ENCODE measurements at places on chromosomes 5 and 9. TPM values are rescaled to one million over a fixed set of nuclear protein-coding genes. Genes with fewer than 3 reads are reported as not detected.
A peak's percentile ranks its signal among the peaks of the same experiment; 100 is the strongest.

DNA sequence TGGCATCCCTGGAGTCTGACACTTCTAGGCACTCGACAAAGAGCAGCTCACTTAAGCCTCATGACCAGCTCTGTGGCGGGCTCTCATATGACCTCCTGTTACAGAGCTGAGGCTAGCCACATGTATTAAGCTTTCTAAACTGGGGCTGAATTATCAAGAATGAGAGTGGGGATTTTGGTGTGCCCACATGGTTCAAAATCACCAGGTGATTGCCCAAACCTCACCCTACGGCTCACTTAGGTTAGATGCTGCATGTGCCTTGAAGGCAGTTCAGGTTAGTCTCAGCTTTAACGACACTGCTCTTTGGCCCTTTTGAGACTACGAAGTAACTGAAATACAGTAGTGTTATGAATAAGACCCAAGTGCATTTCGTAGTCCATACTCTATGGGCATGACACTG lies 39.4 kb upstream of the SMIM32 start:
- DNase-seq = no peak

GRCh38 chr9:113578882-113579282 lies 115.4 kb downstream of the RGS3 start:
- DNase-seq = no peak

Gene GAS1
- total RNA-seq = not detected

DNA sequence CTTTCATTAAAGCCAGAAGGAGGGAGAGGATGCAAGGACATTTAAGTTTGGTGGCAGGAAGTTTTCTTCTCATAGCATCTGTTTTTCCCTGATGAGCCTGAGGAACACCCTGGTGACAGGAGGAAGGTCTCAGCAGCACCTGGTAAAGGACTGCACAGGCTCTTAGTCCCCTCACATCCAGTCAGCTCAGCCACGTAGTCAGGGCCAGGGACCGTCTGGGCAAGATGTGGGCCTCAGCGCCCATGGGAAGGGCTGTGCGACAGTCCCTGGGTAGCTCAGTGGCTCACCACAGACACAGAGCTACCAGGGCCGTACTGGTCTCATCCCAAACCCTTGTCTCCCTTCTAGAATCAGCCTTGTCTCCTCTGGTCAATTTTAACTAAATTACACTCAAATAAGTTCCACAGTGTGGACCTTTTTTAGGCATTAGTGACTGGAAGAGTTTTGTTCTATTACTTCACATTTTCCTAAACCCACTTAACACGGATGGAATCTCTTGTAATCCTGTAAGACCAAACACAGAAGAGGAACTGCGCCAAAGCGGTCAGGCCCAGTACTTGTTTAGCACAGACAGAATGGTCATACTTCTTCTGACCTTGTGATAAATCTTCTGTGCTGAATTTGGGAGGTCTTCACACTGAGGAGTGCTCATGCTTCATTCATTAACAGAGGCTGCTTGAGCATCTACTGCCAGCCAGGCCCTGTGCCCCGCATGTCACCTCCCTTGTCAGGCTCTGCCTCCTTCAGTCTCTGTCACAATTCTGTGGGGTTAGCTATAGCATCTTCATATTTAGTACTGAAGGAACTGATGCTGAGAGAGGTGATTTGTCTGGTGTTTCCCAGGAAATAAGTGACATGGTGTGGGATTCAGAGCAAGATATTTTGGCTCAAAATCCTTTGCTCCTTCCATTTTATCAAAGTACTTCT lies 91.4 kb downstream of the ANGPTL2 start:
- DNase-seq = no peak

DNA sequence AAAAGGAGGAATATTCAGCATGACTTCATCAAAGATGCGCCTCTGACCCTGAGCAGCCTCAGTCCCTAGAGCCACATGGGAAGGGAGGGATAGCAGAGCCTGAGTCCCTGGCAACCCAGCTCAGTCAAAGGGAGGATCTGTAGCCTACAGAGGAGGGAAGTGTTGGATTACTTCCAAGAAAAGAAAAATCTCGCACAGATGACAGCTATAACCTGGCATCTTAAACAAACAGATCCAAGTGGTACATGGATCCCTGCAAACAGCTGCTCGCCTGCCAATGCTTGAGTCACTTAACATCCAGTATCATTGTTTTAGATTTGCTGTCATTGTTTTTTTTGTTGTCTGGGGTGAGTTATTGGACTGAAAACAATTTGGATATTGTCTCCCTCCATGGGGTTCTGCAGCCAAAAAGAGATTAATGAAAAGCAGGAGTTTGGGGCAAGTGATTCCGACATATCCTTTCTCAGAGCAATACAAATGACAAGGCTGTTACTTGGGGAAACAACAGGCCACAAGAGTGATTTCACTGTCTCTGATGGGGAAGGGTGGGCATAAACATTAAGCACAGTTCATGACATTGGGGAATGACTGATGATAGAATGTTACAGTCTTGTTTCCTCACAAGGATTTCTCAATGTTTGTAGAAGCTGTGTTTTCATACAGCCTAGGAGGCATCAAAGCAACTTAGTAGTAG lies 153.5 kb upstream of the KIF2A start:
- no peak for DNase-seq

Gene ARHGAP26
- total RNA-seq = 18.2 TPM

Gene OCLN
- total RNA-seq = 34.8 TPM

DNA sequence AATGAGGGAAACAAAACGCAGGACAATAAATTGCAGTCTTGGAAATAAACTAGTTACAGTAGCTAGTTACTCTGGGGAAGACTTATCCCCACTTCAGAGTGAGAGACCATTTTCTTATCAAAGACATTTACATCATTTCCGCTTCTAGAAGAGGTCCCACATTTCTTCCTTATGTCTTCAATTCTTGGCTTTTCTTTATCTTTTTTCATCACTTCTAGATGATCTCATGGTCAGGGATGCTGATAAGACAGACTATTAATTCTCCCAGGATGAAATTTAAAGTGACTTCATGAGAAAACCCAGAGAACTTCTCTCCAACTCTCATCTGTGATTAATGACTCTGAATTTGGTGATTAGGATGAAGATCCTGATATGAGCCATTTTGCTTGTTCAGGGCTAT lies 229.1 kb downstream of the MTRR start:
- no peak for DNase-seq

Gene LIX1
- not detected for total RNA-seq

GRCh38 chr9:81656004-81656403 lies 33.3 kb downstream of the TLE1 start:
- DNase-seq = peak; percentile 21

GRCh38 chr9:131845305-131846298 lies 105.7 kb upstream of the RAPGEF1 start:
- DNase-seq = no peak

Gene LRRTM2
- not detected for total RNA-seq

DNA sequence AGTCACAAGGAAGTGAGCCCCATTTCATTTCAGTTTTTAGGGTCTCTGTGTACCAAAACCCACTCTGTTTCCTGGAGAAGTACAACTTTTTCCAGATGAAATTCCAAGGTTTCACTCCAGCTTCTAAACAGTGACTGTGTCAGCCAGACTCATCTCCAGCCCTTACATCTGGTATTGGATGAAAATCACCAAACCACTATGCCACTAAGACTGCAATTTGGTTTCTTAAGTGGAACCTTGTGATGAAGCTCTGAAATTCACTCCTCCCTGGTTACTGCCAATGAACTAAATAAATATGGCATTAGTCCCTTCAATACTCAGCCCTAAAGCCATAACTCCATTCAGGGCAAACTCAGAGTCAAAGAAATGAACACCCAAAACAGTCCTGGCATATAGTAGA lies 211.2 kb upstream of the DAPK1 start:
- no peak for DNase-seq

DNA sequence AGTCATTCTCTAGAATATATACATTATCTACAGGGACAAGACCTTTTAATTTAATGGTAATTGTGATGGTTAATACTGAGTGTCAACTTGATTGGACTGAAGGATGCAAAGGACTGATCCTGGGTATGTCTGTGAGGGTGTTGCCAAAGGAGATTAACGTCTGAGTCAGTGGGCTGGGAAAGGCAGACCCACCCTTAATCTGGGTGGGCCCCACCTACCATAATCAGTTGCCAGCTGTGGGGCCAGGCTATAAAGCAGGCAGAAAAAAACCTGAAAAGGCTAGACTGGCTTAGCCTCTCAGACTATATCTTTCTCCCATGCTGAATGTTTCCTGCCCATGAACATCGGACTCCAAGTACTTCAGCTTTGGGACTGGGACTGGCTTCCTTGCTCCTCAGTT lies 112.2 kb upstream of the SMC2 start:
- DNase-seq = no peak

DNA sequence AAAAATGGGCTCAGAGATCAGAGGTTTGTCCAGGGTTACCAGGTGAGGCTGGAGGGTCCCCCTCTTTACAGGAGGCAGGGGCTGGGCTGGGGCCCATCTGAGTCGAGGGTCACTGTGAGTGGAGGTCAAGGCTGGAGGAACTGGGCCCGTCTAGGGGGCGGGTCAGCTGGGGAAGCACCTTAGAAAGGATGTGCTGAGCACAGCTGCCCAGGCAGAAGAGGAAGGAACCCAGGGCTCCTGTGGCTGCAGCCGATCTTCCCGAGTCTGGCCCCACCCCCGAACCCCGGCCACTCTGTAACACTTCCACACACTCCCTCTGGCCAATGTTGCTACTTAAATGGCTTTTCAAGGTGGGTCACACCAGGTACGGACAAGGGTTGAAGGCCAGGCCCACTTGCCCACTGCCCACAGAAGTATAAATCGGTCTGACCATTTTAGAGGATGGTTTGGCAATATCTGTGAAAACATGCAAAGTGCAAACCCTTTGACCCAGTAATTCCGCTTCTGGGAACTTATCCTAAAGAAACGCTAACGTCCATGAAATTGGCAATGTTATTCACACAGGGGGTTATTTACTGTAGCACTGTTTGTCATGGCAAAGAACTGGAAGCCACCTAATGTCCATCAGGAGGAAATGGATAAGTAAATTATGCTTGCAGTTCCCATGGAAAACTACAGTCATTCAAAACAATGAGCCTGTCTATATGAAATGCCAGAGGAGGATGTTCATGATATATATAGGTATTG lies 30.5 kb upstream of the EEIG1 start:
- DNase-seq = peak; percentile 30

DNA sequence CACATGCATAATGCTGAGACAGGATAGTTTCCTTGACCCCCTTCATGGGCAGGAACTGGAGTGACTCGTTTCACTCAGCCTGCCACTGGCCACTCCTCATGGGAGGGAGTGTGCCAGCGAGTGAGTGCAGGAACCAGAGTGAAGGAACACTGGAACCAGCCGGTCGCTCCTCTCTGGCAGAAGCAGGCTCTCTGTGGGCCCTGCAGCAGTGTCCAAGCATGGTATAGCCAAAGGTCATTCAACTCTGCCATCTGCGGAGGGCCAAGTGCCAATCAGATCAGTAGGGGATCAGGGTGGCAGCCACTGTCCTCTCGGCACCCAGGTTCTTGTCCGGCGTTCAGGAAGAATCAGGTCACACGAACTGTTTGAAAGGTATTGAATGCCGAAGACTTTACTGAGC lies 169.3 kb upstream of the PPP1R2B start:
- no peak for DNase-seq

DNA sequence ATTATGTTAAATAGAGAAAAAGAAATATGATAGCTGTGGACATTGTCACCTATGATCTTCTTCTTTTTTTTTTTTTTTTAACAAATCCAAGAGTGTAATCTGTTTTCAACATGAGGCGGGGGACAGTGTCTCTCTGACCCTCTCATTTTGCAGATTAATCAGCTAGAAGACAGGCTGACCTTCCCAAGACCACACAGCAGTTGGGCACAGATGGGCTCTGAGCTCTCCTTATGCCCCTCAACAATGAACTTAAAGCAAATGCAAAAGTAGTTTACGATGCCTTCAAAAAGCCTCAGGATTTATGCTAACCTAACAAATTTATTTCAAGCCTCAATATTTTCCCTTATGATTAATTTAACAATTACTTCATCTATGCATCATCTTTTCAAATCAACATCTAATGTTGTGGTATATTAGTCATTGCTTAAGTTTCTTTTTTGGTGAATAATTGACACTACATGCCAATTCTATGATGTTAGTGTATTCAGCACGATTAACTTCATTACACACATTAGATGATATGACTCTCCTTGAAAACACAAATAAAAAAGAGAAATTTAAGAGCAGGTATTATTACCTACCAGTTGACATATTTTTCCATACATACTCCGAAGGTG lies 7.4 kb downstream of the NFIL3 start:
- no peak for DNase-seq

Gene PLAC8L1
- not detected for total RNA-seq

DNA sequence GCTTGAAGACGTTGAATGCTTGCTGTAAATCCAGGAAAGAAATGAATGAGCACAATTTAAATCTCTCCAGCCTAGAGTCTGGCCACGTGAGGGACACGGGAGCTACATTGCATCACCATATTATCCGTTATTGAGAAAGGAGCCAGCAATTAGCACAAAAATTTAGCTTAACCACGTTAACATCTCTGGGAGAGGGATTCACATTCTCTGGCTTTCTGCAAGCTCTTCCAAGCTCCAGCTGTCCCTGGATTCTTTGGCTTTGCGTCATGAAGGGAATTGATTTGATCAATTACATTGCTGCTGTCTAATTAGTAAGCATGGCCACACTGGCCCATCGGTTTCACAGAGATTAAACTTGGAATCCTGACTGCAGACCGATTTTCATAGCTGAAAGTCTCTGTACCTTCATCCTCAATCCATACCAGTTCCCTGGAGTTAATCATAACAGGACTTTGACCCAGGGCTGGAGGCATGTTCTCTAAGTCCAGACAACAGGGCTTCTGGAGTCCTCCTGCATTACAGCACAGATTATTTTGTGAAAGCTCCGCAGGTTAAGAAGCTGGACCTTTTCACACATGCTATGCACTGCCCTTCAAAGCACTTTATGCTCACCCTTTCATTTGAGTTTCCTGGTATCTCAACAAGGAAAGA lies 31.6 kb downstream of the ADRA1B start:
- no peak for DNase-seq

Gene ESM1
- total RNA-seq = not detected

GRCh38 chr5:91586232-91586631 lies 203.1 kb upstream of the ARRDC3 start:
- DNase-seq = peak; percentile 1

- DNase-seq = no peak
These were observed 96.8 kb upstream of the CCDC112 start for GRCh38 chr5:115393239-115393638.

GRCh38 chr5:81105261-81105877 lies 127.8 kb upstream of the CKMT2 start:
- no peak for DNase-seq

Gene PDLIM4
- 1.1 TPM for total RNA-seq

Gene PRSS3
- not detected for total RNA-seq

GRCh38 chr9:117644133-117644931 lies 59.9 kb upstream of the TLR4 start:
- DNase-seq = peak; percentile 46

Gene ALDH1A1
- 686 TPM for total RNA-seq

- DNase-seq = peak; percentile 22
These were observed 1.4 kb downstream of the RALGPS1 start for GRCh38 chr9:126915846-126916543.

GRCh38 chr5:177256296-177256695 lies 47.2 kb downstream of the RAB24 start:
- no peak for DNase-seq
